Cardiac fibroblast (primary cell): ENCODE measurements at places on chromosomes 4 and X.
A peak's percentile ranks its signal among the peaks of the same experiment; 100 is the strongest.

- DNase-seq: no peak
Observed at GRCh38 chr4:169184686-169185085, 86.1 kb downstream of the SH3RF1 start.

- DNase-seq: no peak
Observed at GRCh38 chr4:94536049-94536448, 84.3 kb downstream of the PDLIM5 start.

DNA sequence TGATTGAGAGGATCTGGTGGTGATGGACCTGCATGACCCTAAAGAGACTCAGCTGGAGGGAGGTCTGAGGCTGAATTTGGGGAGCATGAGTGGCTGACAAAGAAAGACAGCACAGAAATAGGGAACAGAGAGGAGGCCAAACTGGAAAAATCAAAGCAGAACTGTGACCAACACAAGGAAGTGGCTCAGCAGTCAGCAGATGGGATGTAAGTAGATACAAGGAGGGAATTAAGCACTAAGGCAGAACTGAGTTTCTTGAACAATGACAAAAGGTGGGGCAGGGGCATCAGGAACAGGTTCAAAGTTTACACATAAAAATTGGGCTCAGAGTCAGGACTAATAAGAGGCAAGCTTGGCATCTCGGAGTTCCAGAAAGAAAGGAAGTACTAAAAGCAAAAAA is 144.3 kb upstream of the KLF3 start:
- DNase-seq: no peak

DNA sequence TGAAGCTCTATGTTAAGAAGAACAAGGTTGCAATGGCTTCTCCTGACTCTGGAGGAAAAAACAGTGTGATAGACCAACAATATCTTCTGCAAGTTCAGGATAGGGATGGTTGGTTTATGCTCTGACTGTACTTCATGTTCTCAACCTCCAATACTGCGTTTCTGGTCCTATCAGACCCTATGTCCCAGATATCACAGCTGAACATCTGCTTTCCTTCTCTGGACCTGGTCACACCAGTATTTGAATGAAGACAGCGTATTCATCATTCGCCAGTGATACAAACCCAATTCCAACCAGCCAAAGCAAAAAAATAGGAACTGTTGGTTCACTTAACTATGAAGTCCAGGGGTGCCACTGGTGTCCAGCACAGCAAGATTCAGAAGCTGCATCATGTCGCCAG is 124.5 kb upstream of the KLF3 start:
- DNase-seq: no peak

GRCh38 chr4:103156106-103156505 is 42.0 kb downstream of the CENPE start:
- DNase-seq: no peak

DNA sequence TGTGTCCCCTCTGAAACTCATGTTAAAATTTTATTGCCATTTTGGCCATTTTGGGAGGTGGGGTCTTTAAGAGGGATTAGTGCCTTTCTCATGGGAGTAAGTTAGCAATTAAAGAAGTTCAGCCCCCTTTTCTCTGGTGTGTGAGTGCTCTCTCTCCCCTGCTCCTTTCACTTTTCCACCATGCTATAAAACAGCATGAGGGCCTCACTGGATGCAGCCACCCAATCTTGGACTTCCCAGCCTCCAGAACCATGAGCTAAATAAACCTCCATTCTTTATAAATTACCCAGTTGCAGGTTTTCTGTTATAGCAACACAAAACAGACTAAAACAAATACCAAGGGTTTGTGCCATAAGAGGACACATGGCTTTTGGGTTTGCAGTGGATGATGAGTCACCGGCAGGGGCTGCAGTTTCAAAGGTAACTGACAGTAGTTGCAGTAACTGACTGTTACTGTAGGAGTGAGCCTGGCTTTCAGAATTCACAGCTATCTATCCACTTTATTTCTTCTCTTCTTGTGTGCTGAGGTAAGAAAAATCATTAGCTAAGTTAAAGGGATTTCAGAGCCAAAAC is 121.5 kb downstream of the PPEF1 start:
- no peak for DNase-seq

GRCh38 chrX:84487365-84488353 is 14.6 kb downstream of the HDX start:
- DNase-seq: no peak

- DNase-seq: no peak
Observed at GRCh38 chrX:2466876-2467656, 33.7 kb downstream of the DHRSX start.

DNA sequence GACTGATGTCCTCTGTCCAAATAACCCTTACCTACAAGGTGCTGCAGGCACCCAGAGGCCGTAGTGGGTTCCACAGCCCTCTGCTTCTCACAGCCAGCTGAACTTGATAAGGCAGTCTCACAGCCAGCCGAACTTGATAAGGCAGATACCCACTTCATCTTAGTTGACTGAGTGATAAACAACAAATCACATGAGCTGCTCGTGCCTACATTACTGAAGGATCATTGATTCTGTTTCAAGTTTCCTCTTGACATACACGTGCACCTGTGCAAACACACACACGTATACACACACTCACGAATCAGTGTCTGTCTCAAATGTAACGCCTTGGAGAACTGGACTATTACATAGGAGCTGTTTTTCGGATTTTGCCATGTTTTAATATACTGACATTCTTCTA is 276.3 kb downstream of the DCTD start:
- no peak for DNase-seq

DNA sequence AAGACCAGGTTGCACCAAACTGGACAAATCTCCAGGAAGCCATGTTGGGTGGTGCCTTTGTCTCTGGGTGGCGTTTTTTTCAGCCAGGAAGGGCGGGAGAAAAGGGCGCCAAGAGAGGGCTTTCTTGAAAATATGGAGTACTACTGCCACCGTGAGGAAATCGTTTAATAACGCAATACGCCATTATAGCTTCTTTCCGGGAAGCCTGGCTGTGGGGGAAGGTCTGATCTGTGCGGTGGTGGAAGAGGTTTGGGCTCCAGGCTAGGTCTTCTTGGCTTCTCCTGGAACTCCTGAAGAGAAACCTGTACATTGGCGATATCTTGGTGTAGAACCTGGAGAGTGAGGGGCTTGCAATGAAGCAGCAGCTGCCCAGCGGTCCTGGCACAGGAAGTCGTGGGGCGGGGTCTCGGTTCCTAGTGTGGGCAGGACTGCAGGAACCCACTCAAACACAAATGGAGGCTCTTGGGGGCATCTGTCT is 202.7 kb downstream of the OR13H1 start:
- DNase-seq: no peak

GRCh38 chrX:20499763-20500162 is 233.1 kb upstream of the RPS6KA3 start:
- no peak for DNase-seq

DNA sequence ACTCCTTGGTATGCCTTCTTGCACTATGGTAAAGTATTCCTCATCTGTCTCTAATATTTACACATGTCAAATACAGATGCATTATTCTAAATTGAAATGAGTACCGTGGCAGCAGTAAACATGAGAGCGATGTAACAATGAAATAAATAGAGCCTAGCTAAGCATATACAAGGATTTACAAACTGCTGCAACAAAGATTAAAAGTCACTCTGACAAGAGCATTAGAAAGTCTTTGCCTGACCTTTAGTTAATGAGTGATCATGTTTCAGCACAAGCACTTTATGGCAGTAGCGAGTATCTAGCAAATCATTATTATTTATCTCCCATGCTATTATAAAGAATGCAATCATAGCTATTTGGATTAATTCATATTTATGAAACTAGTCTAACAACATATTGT is 547.0 kb upstream of the NDST4 start:
- no peak for DNase-seq

DNA sequence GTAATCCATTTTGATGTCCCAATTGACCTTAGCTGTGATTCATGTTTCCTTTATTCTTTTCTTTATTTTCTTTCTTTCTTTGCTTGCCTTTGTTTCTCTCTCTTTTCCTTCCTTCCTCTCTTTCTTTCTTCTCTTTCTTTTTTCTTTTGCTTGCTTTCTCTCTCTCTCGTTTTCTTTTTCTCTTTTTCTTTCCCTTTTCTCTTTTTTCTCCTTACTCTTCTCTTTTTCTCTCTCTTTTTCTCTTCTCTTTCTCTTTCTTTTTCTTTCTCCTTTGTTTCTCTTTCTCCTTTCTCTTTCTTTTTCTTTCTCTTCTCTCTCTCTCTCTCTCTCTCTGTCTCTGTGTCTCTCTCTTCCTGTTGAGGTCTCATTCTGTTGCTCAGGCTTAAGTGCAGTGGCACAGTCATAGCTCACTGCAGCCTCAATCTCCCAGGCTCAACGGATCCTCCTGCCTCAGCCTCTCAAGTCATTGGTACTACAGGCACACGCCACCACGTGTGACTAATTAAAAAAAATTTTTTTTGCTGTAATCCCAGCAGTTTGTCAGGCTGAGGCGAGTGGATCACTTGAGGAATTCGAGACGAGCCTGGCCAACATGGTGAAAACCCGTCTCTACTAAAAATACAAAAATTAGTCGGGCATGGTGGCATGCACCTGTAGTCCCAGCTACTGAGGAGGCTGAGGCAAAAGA is 8.0 kb upstream of the DHRSX start:
- no peak for DNase-seq

GRCh38 chr4:19224820-19225219 is 1026.9 kb upstream of the SLIT2 start:
- peak; percentile 66 for DNase-seq

DNA sequence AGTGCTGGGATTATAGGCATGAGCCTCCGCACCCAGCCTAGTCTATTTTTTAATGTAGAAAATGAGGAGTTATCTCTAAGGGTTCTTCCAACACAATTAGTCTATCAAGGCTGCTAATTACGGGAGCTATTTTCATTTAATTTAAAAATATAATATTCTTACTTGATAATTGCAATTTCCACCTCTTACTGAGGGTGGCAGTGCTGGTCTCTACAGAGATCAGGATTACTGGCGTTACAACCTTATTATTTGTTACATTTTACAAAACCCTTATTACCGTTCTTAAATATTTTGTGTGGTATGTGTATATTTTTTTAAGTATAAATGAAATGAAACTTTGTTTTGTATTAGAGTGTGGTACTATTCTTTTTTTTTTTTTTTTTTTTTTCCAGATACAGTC is 17.6 kb upstream of the GK start:
- DNase-seq: peak; percentile 24

DNA sequence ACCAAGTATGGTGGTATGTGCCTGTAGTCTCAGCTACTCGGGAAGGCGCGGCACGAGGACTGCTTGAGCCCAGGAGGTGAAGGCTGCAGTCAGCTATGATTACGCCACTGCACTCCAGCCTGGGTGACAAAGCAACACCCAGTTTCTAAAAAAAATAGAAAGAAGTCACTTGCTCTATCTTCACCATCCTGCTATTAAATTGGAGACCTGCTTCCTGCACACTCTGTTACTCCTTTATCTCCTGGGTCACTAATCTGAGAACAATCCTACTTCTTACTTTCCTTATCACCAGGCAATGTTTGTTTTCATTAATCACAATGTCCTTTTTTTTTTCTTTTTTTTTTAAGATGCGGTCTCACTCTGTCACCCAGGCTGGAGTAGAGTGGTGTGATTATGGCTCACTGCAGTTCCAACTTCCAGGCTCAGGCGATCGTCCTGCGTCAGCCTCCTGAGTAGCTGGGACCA is 16.2 kb downstream of the PRKX start:
- no peak for DNase-seq

DNA sequence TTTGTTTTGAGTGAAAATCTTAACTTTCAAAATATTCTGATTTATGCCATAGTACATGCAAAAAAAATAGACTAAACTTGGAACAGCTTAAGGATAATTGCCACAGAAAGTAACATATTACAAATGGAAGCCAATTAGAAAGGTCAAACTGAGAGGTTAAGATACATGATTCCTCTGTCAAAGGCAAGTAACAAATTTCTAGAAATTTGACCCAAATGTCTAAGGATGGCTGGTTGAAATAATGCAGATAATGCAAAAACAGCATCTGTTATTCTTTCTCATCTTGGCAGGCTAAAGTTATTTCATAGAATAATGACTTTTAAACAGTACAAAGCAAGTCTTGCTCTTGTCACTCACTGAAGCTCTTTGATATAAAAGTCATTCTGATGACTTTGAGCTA is 10.5 kb downstream of the FGF5 start:
- DNase-seq: no peak

DNA sequence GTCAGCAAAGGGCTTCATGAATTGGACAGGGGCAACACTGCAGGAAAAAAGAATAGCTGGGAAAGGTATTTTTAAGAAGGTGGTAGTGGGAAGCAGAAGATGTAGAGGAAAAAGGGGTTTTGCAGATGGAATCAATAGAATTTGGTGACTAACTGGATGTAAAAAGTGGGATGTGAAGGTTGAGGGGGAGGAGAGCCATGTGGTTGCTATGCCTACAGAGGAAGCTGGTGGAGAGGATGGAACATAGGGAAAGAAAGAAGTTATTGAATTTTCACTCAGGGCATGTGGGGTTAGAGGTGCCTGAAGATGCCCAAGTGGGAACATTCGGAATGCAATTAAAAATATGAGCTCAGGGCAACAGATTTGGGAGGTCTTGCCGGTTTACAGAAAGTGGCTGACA is 33.0 kb downstream of the REELD1 start:
- DNase-seq: no peak

- no peak for DNase-seq
Observed at GRCh38 chr4:153940916-153941315, 152.0 kb upstream of the SFRP2 start.

DNA sequence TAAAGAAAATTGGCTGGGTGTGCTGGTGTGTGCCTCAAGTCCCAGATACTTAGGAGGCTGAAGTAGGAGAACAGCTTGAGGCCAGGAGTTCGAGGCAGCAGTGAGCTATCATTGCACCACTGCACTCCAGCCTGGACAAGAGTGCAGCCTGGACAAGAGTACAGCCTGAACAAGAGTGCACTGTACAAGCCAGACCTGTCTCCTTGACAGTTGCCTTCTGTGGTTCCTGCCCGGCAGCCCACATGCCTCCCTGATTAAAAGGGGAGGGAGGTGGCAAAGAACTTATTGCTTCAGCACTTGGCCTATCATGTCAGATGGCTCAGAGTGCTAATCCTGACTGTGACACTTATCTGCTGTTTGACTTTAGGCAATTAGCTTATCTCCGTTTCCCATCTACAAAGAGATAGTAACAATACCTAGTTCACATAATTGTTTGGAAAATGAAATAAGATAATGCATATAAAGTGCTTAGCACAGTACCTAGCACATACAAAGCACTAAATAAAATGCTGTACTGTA is 249.1 kb downstream of the DCLK2 start:
- DNase-seq: no peak
